ENCODE measurements at places on chromosomes 2 and 18. TPM values are rescaled to one million over a fixed set of nuclear protein-coding genes. Genes with fewer than 3 reads are reported as not detected.

CRYGD gene
- not detected for total RNA-seq

C2orf74 gene
- total RNA-seq: 17.2 TPM

MC4R gene
- not detected for total RNA-seq

RGPD4 gene
- not detected for total RNA-seq

DNA sequence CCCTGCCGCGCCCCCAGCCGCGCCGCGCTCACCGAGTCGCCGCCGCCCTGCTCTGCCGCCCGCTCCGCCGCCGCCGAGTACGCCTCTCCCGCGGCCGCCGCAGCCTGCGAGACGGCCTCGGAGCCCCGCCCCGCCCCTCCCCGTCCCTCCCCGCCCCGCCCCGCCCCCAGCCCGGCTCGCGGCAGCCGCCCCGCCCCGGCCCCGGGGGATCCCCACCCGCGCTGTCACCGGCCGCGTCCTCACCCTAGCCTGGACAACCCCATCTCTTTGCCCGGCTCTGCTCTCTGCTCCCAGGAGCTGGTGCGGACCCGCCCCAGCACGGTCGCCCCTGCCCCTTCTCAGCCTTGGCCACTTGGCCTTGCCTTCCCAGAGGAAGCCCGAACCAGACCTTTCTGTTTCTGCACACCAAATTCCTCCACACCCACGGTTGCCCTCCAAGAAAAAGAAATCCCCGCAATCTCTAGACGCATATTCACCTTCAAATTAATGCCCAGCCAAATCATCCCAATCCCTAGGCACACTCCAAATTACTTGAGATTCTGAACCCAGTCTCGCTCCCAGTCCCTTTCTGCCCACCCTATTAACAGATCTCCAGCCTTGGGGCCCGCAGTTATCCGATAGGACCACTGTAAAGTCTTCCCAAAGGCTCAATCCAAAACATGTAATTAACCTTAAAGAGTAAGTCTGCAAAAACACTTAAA lies at the start of gene CYRIA:
CYRIA (minus strand) TSS at position 87 of the 701 bp plus-strand sequence. CDS start 77,715 bp downstream, outside the sequence.
- peak; percentile 75 for DNase-seq
- H3K27me3 ChIP-seq: no peaks in the 10 kb centered on the region
- peaks cover 38% of the 10 kb centered on the region for H3K4me1 ChIP-seq
- H3K27ac ChIP-seq: peak within 1 kb of the TSS; percentile 92

GRCh38 chr18:39958876-39959275 lies 1996.2 kb upstream of the PIK3C3 start:
- no peak overlapping the region for H3K27ac ChIP-seq
- H3K36me3 ChIP-seq: no peaks in the 10 kb centered on the region
- H3K4me1 ChIP-seq: no peaks in the 10 kb centered on the region
- no peak for DNase-seq
- no peaks in the 10 kb centered on the region for H3K27me3 ChIP-seq

DNA sequence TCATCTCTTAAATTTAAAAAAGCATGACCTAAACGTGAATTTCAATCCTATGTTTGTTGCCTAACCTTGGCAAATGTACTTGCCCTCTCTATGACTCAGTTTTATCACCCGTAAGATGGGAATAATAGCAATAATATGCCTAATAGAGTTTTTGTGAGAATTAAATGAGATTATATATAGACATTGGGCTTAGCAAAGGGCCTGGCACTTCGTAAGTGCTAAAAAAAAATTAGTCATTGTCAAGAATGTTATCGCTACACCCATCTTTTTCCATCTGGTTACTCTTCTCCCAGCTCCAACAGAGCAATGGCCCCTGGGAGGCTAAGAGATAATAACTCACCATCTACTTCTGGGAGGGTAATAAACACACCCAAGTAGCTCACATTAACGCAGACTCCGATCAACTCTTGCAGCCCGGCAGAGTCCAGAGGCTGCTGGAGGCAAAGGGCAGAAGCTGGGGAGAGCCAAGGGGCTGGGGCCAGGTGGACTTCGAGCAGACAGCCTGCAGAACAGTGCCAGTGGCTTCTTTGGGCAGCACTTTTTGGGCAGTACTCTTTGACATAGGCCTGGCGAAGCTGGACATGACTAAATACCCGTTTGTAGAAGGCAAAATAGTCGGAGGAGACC lies 63.9 kb upstream of the STPG4 start:
- H3K27ac ChIP-seq: no peak overlapping the region
- H3K4me3 ChIP-seq: no peak overlapping the region
- no peaks in the 10 kb centered on the region for H3K27me3 ChIP-seq
